ENCODE measurements at places on chromosomes 11 and 22. TPM values are rescaled to one million over a fixed set of nuclear protein-coding genes. Genes with fewer than 3 reads are reported as not detected.

DNA sequence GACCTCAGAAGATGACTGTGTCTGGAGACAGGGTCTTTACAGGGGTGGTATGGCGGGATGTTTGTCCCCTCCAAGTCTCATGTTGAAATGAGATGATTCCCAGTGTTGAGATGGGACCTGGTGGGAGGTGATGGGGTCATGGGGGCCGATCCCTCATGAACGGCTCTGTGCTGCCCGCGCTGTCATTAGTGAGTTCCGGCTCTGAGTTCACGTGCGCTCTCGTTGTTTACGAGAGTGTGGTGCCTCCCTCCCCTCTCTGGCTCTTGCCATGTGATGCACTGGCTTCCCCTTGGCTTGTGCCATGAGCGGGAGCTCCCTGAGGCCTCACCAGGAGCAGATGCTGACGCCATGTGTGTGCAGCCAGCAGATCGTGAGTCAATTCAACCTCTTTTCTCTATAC is 830.8 kb downstream of the TBC1D22A start:
- DNase-seq = no peak

- DNase-seq = no peak
Observed at GRCh38 chr11:17655682-17656081, 63.7 kb upstream of the MYOD1 start.

- no peak for DNase-seq
Observed at GRCh38 chr11:134847083-134847715, 435.2 kb upstream of the B3GAT1 start.

Gene MMP27
- not detected for total RNA-seq

- DNase-seq = no peak
Observed at GRCh38 chr11:133127741-133128140, 404.6 kb downstream of the OPCML start.

- DNase-seq = no peak
Observed at GRCh38 chr11:134052395-134052987, 16.4 kb upstream of the JAM3 start.

DNA sequence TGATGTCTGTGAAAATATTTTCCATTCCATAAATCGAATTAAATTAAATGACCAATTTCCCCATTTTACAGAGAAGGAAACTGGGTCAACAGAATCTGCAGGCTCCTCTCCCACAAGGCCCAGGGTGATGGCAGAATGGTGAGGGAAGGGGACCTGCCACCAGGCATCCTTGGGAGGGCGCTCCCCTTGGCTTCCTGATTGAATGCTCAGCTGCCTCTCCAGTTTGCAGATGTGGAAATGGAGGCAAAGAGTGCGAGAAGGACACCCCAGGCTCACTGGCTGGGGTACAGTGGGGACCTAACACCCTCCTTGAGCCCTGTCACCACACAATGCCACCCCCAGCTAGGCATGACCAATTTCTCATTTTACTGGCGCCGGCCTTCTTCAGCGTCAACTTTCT is 28.5 kb upstream of the CSNK1E start:
- DNase-seq = no peak

GRCh38 chr11:67275606-67276409 is 9.5 kb downstream of the GRK2 start:
- no peak for DNase-seq

DNA sequence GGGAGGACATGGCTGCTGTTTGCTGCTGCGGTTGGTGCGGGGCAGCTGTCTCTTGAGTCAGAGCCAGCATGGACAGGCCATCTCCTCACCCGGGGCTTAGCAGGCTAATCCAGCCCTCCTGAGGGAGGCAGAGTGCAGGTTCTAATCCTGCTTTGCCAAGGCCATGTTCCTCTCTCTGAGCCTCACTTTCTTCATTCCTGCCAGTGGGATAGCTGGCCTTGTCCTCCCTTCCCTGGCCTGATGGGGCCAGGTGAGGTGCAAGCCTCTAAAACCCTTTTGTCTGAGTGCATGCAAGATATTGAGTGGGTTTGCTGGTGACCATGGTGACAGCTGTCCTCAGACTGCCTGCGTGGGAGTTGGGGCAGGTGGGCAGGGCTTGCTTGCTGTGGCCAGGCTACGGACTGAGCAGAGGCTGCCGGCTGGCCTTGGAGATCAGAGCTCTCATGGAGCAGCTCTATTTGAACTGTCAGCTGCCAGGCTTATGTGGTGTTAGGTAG is 3.6 kb downstream of the USP35 start:
- no peak for DNase-seq

GRCh38 chr11:100925935-100926334 is 203.7 kb downstream of the PGR start:
- peak; percentile 1 for DNase-seq

- DNase-seq = no peak
Observed at GRCh38 chr11:78420796-78421209, 3.2 kb upstream of the GAB2 start.

DNA sequence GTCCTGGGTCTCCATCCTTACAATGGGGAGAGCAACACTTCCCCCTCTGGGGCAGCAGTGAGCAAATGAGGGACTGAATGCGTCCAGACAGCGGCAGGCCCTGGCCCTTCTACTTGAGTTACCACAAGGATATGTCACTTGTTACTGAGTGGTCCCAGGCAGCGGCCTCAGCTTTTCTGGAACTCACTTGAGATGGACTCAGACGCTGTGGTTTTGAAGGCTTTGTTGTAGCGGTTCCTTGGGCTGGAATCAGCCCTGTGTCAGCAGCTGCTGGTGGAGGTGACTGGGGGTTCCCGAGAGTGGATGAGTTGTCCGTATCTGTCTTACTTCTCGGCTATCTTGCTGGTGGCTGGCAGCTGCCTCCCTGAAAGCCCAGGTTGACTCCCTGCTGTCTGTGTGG is 77.0 kb downstream of the MICAL2 start:
- no peak for DNase-seq

- DNase-seq = no peak
Observed at GRCh38 chr22:40463683-40464082, 93.3 kb downstream of the SGSM3 start.
